Choroid plexus epithelial cell (primary cell): ENCODE measurements at places on chromosomes 4 and X.

DNA sequence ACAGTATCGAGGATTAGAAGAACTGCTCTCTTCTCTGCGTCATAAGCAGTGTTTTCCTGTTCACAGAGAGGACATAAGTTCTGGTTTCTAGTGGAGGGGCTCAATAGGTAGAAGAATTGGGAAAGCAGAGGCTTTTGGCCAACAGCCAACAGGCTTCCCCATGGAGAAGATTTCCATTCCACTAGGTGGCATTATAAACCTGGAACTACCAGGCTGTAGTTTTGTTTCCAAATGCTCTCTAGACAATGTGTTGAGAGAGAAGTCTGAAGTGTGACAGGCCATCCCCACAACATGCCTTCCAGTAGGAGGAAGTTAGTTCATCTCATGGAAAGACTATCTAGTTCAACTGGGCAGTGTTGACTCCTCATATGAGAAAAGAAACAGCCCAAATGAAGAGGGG, 63.8 kb upstream of the ANXA10 start:
- peak; percentile 28 for DNase-seq

GRCh38 chr4:8610858-8611616, 18.5 kb downstream of the CPZ start:
- no peak for DNase-seq

DNA sequence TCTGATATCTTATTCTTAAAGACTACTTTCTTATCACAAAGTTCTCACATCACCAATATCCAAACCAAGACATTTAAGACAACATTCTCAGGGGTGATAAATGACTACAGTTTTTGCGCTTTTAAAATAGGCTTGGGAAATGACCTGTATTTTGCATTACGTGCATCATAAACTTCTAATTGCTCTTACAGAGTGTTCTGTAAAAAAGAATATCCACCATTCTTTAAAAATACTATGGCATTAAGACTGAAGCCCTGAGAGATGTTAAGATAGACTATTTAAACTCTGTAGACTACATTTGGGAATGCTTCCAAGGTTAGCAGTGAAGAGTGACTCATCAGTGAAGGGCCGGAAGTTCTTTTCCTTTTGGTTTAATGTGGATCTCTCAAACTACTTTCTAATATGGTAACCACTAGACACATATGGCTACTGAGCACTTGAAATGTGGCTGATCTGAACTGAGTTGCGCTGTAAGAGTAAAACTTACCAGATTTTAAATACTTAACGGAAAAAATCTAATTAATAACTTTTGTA, 518.8 kb upstream of the FTHL17 start:
- peak; percentile 74 for DNase-seq

GRCh38 chr4:65624651-65625050, 45.6 kb downstream of the EPHA5 start:
- peak; percentile 9 for DNase-seq

DNA sequence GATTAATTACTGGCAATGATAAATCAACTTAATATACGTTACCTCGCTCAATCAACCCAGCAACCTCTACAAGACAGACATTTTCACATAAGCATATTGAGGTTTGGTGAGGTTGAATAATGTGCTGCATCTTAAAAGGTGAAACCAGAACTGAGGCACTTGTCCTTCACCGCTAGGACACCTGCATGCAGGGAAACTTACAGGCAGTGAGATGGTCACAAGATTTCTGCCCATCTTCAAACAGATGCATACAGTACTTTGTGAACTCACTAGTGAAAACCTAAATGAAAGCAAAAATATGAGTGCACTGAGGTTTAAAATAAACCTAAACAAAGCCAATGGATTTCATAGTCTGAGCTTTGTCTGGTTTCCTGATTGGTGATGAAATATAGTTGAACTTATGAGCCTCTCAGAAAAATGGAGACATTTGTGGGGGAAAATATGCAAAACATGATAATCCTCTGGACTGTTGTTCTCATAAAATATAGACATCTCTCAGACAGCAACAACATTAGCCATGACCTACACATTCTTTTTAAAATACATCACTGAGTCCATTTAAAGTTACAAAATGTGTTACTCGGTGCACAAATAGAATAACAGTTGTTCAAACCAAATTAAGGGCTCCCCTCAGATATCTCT, 20.9 kb upstream of the PRSS12 start:
- peak; percentile 85 for DNase-seq

GRCh38 chr4:144562019-144562705, 83.8 kb upstream of the HHIP start:
- no peak for DNase-seq

- DNase-seq: no peak
Observed at GRCh38 chrX:44247468-44247867, 96.0 kb downstream of the EFHC2 start.

GRCh38 chrX:42422961-42423360, 355.0 kb downstream of the PPP1R2C start:
- DNase-seq: no peak

DNA sequence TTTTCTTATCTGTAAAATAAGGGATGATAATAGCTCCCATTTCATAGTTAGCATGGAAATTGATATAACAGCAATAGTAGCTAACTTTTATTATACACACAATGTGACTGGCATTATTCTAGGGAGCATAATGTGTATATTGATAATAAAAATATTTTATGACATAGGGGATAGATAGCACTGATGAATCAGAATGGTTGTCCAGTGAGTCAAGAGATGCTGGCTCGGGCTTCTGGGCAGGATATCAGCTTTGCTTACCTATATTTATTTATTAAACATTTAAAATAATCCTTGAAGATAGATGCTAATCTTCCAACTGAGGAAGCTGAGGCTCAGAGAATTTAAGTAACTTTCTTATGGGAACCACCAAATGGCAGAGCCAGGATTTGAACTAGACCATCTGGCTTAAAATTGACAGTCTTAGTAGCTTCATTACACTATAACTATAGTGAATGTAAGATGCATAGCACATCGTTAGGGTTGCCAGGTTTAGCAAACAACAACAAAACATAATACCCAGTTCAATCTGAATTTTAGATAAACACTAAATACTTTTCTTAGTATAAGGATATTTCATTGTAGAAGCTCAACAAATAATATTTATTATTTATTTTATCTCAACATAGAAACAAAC, 2.7 kb downstream of the AFP start:
- DNase-seq: no peak

GRCh38 chr4:186823989-186824388, 100.3 kb upstream of the FAT1 start:
- DNase-seq: peak; percentile 49

GRCh38 chr4:38663090-38663800, 754 bp upstream of the KLF3 start:
- no peak for DNase-seq

- DNase-seq: peak; percentile 74
Observed at GRCh38 chr4:101346351-101347266, 717 bp downstream of the PPP3CA start.

- DNase-seq: peak; percentile 93
Observed at GRCh38 chr4:85761803-85762528, 287.0 kb downstream of the ARHGAP24 start.

DNA sequence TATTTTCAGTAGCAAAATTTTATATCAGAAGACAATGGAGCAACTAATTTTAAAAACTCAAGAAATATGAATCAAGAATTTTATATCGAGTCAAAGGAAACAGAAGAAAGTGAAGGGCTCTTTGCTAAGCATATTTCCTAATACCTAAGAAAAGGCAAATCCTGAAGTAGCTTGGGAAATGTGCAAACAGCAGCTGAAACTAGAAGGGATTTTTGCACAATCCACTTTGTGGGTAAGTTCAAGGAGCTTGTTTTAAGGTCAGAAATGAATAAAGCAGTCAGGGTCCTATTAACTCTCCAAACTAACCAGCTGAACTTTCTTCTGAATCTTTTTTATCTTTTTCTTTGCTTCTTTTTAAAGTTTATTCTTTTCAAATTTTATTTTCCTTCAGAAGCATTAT, 500.9 kb upstream of the CXorf51A start:
- DNase-seq: no peak

DNA sequence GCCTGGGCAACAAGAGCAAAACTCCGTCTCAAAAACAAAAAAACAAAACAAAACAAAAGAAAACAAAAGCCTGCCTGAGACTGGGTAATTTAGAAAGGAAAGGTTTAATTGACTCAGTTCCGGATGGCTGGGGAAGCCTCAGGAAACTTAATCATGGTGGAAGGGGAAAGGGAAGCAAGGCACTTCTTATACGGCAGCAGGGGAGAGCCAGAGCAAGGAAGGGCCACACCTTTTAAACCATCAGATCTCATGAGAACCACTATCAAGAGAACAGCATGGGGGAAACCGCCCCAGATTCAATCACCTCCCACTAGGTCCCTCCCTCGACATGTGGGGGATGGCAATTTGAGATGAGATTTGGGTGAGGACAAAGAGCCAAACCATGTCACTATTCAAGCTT, 122.2 kb downstream of the UBE2K start:
- DNase-seq: no peak

DNA sequence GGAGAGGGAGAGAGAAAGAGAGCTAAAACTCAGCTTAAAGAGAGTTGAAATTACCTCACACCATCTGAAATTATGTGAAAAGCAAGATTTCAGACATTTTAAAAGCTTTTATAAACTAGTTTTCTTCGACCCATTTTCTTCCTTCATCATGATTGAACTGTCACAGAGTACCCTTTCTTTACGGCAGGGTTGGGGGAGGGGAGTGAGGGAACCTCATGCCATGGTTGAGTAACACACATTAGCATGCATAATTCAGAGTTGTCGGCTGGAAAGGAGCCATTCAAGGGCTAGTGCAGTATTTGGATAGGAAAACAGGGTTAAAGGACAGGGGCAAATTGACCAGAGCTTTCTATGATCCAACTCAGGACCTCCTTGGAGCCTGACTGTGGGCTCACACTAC, 46.2 kb downstream of the PCDH19 start:
- no peak for DNase-seq

DNA sequence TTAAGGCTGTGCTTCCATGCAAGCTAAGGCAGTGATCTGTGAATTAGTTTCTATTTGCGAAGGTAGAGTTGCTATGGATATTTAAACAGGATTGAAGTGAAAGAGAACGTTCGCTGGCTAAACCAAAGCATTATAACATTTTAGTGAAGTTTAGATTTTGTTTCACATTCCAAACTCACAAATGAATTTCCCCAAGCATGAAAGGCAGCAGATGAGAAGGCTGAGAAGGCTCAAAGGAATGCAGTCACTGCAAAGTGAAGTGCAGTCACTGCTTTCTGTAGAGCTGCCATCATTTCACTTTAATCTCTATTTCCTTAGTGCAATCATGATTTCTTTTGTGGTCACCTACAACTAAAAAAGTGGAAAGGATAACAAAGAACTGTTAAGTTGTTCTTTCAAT, 334.7 kb upstream of the NR3C2 start:
- DNase-seq: peak; percentile 67

DNA sequence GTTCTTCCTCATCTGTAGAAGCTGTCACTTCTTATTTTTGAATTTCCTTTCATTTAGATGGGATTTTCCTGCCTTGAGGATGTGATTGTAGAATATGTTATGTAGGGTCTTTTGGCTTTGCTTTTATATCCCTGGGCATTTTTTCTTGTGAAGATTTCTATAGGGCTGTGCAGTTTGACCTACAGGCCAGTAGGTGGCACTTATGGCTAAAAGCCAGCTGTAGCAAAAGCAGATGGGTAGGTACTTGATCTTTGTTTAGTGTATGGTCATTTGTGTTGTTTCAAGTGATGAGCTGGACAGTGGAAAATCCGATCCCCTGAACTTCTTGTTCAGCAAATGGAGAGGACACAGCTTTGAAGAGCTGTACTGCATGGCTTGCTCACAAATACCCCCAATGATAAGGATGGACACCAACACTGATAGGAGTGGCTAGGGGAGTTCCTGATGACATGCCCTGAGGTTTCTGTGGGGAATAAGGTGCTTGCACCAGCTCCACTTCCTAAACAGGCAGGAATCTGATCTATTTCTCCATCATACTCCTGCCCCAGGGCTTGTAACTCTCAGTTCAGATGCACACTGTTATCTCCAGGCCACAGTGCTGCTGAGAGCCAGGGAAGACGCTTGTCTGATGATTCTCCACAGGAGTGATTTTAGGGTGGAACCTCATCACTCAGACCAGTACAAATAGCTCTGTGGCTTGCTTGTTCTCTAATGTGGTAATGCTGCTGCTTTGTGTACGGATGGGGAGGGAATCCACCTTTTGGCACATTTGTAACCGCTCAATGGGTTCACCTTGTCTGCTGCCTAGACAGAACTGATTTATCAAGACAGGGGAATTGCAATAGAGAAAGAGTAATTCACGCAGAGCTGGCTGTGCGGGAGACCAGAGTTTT, 417.1 kb upstream of the MAGEB16 start:
- DNase-seq: peak; percentile 26

GRCh38 chr4:16075975-16076757, 7.7 kb downstream of the PROM1 start:
- DNase-seq: no peak

GRCh38 chr4:175514174-175514573, 297.9 kb downstream of the GPM6A start:
- no peak for DNase-seq

GRCh38 chr4:168388890-168389289, 70.3 kb upstream of the DDX60 start:
- peak; percentile 47 for DNase-seq

- peak; percentile 28 for DNase-seq
Observed at GRCh38 chr4:15976456-15977447, 13.8 kb upstream of the FGFBP2 start.

DNA sequence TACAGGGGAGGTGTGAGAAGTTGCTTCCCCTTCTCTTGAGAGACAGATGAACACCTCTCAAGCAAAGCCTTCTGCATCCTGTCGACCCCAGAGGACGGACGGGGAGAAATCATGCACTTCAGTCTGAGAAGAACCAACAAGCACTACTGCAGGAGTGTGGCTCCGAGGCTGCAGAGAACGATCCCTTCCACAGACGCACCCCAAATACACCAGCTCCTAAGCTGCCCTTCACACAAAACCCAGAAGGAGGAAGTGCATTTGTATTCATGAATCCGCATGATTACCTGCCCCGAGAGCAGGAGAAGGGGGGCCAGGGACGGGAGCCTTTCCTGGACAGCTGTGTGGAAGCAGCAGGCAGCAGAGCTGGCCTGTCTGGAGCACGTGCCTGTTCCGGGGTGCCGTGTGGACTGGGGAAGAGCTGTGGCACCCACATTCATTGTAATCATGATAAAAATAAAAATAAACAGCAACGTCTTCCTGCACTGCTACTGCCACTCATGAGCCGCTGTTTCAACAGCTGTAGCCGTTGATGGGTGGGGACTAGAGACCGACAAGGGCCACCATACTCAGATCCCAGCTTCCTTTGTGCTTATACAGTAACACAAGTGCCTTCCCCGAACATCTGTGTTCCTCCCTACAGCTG, 42.9 kb downstream of the ACSL1 start:
- no peak for DNase-seq

- peak; percentile 91 for DNase-seq
Observed at GRCh38 chr4:69984030-69984443, 11.7 kb upstream of the STATH start.

DNA sequence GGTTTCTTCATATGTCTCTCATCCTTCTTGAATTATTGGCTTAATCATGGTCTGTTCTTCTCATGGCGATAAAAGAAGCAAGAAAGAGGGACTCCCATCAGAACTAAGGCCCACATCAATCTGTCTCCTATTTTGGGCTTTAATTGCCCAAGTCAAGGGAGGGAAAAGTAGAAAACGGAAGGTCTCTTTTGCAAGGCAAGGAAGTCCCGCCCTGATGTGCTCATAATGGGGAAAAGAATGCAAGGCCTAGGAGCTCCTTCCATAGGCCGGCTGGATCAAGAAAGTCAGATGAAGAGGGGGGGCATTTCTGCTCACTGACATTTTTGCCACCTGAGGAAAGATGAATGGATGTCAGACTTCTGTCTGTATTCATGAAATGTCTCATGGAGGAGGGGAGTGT, 127.7 kb upstream of the RPS6KA3 start:
- DNase-seq: no peak
